ENCODE measurements at places on chromosomes 11 and 22.

- peak; percentile 88 for DNase-seq
Measured at GRCh38 chr11:70203751-70204465, 812 bp downstream of the FADD start.

GRCh38 chr11:43516316-43516850, 157.7 kb downstream of the TTC17 start:
- no peak for DNase-seq

- DNase-seq: no peak
Measured at GRCh38 chr22:29914165-29914564, 31.2 kb downstream of the MTMR3 start.

GRCh38 chr11:82529936-82530335, 203.7 kb downstream of the FAM181B start:
- no peak for DNase-seq

- peak; percentile 40 for DNase-seq
Measured at GRCh38 chr22:36946421-36947158, 33.2 kb downstream of the CSF2RB start.
